ENCODE measurements at places on chromosomes 12 and 14.

- no peak for DNase-seq
These were observed 201.1 kb upstream of the TMEM260 start for GRCh38 chr14:56378475-56378877.

DNA sequence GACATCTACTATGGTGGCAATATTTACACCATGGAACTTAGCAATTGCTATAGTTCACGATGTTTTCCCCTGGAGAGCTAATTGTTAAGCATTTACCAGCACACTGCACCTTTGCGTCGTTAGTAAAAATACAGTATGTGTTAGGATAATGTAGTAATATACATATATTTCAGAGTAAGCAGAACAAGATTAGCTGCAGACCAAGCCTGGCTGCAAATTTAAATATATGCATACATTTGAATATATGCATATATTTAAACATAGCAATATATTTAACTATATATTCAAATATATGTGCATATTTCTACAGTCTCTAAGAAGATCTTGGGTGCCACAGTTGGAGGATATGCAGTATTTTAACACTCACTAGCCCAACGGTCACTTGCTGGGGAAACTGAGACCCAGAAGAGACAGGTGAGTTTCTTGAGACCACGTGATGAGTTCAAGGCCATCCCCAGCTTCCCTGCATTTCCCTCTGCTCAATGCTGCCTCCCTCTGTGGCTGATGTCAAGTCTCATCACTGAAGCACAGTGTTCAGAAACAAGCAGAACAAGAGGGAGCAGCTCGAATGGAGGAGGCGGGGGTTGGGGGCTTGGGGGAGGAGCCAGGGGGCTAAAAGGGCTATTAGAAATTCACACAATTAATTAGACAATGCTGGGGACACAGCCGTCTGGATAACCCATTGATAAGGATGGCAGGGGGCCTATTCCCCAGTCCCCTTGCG, 708.0 kb downstream of the MED13L start:
- DNase-seq: no peak

- DNase-seq: no peak
These were observed 144.6 kb downstream of the TTLL5 start for GRCh38 chr14:75805646-75806045.

- no peak for DNase-seq
These were observed 41.6 kb downstream of the NDUFA12 start for GRCh38 chr12:94961911-94962310.

DNA sequence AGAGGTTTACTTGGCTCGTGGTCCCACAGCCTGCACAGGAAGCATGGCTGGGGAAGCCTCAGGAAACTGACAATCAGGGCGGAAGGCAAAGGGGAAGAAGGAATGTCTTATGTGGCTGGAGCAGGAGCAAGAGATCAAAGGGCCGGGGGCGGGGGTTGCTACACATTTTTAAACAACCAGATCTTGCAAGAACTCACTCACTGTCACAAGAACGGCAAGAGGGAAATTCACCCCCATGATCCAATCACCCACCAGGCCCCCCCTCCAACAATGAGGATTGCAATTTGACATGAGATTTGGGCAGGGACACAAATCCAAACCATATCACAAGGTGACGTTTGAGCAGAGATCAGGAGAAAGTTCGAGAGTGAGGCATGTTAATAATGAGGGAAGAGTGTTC, 163.7 kb upstream of the RPH3A start:
- DNase-seq: no peak

GRCh38 chr12:27163048-27163715, 80.8 kb upstream of the C12orf71 start:
- no peak for DNase-seq

- DNase-seq: no peak
These were observed 61.6 kb downstream of the PLEKHA5 start for GRCh38 chr12:19191089-19191488.

- DNase-seq: no peak
These were observed 180.1 kb downstream of the C12orf50 start for GRCh38 chr12:87849074-87849473.

- no peak for DNase-seq
These were observed 125.8 kb downstream of the C12orf42 start for GRCh38 chr12:103369929-103370328.

GRCh38 chr14:88505621-88506020, 49.2 kb downstream of the PTPN21 start:
- DNase-seq: no peak

- no peak for DNase-seq
These were observed 21.8 kb downstream of the IRAK3 start for GRCh38 chr12:66210840-66211239.

DNA sequence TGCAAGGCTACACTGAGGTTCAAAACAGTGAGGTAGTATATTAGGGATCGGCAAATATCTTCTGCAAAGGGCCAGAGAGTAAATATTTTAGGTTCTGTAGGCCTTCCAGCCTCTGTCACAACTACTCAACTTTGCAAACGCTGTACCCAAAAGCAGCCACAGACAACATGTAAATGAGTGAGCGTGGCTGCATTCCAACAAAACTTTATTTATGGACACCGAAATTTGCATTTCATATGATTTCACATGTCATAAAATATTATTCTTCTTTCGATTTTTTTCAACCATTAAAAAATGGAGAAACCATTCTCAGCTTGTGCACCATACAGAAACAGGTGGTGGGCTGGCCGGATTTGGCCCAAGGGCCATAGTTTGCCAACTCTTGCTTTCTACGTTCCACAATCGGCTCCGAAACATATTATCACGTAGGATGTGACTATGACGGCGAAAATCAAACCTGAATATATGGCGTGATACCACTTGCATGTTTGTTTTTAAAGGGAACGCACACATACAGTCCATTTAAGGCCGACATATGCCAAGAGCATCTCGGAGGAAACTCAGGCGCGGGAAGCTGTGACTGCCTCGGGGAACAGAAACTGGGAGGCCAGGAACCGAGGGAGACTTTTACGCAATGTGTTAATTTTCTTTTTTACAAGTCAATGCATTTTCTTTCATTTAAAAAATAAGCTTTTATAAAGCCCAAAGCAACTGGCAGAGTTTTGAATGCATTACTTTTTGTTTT, 7.1 kb downstream of the NCOR2 start:
- no peak for DNase-seq

- no peak for DNase-seq
These were observed 56.6 kb downstream of the CALM1 start for GRCh38 chr14:90453401-90453951.

- no peak for DNase-seq
These were observed 171.1 kb upstream of the TMPO start for GRCh38 chr12:98344046-98344930.

GRCh38 chr14:76012354-76012753, 26.8 kb downstream of the IFT43 start:
- DNase-seq: no peak

- DNase-seq: no peak
These were observed 78.0 kb downstream of the TTC6 start for GRCh38 chr14:37673439-37673838.

DNA sequence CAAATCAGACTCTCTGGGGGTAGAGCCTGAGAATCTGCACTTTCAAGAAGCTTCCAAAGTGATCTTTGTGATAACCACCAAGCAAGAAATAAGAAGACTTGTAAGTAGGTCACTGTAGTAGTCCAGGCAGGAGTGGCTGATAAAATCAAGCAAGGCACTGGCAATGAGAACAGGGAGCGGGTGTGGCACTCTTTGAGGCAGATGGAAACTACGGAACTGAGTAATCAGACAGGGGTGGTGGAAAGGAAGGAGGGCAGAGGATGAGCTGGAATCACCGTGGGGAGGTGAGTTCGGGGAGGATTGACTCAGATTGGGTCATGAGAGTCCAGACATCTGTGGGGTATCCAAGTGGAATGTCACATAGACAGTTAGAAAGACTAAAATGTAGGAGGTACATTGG, 44.4 kb upstream of the PLXNC1 start:
- no peak for DNase-seq

GRCh38 chr12:62426089-62426488, 40.5 kb upstream of the MON2 start:
- DNase-seq: no peak

DNA sequence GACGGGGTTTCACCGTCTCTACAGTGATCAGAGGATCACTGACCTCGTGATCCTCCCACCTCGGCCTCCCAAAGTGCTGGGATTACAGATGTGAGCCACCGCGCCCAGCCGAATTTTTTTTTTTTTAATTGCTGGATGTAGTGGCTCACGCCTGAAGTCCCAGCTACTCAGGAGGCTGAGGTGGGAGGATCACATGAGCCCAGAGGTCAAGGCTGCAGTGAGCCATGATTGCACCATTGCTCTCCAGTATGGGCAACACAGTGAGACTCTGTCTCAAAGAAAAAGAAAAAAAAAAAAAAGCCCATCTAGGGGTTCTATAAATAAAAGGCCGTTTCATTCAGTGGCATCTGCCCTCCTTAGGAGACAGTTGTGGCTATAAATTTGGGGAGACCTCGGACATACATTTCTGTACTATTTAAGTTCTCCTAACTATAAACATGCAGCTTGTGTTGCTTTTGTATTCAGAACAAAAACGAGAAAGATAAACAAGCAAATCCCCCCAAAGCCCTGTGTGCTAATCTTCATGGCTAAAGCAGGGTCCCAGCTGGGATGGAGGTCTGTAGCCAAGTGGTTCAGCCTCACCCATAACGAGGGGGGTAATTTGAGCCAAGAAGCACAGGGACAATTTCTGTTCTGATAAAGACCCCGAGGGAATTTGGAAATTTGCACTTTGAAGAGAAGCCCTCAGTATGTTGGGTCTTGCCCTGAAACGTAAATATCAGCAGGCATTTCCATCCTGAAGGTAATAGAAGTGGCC, 35.0 kb upstream of the BCL7A start:
- no peak for DNase-seq

GRCh38 chr12:70321191-70321590, 44.9 kb upstream of the KCNMB4 start:
- no peak for DNase-seq

DNA sequence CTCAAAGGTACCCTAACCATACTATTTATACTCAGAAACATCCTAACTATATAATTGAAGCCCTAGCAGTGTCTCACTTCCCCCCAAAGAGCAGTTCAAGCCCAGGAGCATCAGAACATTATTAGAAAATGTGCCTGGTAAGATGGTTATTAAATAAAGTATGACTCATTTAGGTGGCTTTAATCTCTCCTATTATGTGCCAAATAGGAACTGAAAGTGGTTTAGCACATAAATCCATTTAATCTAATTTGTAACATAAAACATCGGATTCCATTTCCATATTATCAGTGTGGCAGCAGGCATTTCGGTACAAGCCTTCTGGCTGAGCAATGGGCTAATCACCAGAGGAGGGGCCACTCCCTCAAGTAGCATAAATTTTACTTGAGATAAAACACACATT, 395.2 kb upstream of the TMTC1 start:
- DNase-seq: no peak

GRCh38 chr12:6285063-6285477, 25.4 kb upstream of the PLEKHG6 start:
- no peak for DNase-seq

DNA sequence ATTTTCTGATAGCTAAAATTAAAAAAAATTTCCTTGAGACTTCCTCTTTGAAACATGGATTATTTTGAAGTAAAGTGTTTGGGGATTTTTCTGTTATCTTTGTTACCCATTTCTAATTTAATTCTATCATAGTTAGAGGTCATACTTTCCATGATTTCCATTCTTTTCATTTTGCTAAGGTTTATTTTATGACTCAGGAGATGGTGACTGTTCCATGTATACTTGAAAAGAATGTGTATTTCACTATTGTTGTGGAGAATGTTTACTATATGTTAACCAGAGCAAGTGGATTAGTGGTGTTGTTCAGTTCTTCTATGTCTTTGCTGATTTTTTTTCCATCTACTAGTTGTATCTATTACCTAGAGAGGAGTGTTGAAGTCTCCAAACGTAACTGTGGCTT, 250.5 kb upstream of the PELI2 start:
- DNase-seq: no peak

DNA sequence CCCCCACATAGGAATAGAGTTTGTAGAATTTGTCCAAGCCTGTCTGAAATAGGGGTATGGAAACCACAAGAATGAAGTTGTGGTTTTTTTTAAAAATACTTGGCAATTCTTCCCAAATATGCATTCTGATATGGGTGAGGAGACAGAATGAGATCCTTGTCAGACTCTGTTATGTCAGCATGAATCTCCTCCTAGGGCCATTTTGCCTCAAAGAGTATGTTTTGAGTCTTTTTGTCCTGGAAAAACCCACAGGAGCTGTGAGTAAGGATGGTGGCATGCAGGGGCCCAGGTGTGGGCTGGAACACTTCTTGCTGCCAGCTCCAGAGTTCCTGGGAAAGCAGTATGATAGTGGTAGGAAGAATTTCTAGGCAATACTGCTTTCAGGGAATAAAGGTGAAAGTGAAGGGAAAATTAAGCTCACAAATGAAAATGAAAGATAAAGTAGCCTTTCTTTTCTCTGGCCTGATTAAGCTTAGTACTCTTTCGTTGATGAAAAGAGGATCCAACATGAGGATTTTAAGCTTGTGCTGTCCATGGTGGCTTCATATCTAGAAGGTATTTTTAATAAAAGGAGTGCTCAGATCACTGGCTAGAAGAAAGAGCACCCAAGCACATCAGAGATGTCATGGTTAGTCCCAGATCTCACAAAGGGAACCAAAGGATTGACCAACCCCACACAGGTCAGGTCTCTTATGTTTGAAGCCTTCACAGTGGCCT, 130.8 kb downstream of the LLPH start:
- DNase-seq: no peak

- DNase-seq: no peak
These were observed 14.8 kb upstream of the LRTM2 start for GRCh38 chr12:1805441-1806081.

DNA sequence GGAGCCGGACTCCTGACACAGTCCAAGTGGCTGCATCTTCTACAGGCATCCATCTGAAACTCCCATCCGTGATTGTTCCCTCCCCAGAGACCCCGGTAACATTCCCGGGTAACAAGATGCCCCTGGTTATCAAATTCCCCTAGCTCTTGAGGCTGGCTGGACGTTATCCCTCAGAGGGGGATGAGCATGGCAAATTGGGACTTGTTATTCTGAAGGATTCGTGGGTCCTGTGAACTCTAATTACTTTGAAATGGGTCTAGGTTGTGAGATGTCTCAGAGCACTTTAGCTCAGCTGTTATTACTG, 642 bp upstream of the PAN2 start:
- DNase-seq: no peak

GRCh38 chr14:68873376-68873775, 80.5 kb upstream of the ZFP36L1 start:
- no peak for DNase-seq

- DNase-seq: no peak
These were observed 120.5 kb upstream of the NCOR2 start for GRCh38 chr12:124687917-124688316.

Measured in NK-92 treated with Interleukin-12 subunit alpha and Interleukin-12 subunit beta, amount 100 ng/mL, for 24 hours (cell line).